ENCODE measurements at places on chromosomes 4 and X.

DNA sequence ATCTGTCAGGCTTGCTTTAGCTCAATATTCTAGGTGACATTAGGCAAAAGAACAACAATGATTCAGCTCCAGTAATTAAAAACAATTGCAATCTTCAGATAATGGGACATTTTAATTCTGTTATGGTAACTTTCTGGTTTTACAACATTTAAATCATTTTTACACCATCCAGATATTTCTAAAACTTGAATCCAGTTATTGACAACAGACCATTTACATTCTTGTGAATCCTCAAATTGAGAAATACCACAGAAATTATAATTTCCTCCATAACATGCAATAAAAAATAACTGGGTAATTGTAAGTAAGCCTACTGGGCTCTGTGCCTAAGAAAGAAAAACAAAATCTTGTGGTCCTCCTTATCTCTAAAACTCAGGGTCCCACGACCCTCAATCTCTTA is 195.0 kb upstream of the S100G start:
- DNase-seq = no peak

- peak; percentile 1 for DNase-seq
Observed at GRCh38 chr4:163606896-163607691, 112.6 kb downstream of the TMA16 start.

DNA sequence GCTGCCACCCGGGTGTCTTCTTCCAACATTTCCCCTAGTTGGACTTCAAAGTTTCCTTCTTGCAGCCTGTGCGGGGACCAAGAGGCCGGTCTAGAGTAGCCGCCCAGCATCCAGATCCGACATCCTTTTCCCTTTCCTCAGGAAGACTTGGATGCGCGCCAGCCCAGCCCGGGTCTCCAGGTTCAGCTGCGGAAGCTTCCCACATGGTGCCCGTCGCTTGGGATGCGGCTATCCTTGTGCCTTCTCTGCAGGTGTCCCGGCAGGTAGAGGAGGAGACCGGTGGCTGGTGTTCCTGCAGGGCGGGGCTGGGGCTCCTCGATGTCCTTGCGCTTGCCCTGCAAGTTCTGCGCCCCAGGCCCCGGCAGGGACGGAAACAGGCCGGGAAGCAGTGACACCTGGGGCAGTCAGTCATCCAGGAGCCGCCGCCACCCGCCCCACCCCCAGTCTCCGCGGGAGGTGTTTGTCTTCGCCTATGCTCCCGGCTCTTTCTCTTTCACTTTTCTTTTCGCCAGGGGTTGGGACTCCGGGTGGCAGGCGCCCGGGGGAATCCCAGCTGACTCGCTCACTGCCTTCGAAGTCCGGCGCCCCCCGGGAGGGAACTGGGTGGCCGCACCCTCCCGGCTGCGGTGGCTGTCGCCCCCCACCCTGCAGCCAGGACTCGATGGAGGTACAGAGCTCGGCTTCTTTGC is at the start of gene IL15:
Gene IL15, plus strand, starts transcription at position 502 of the 689 bp plus-strand sequence. CDS start 82,882 bp downstream, outside the sequence.
- peak; percentile 77 for DNase-seq

DNA sequence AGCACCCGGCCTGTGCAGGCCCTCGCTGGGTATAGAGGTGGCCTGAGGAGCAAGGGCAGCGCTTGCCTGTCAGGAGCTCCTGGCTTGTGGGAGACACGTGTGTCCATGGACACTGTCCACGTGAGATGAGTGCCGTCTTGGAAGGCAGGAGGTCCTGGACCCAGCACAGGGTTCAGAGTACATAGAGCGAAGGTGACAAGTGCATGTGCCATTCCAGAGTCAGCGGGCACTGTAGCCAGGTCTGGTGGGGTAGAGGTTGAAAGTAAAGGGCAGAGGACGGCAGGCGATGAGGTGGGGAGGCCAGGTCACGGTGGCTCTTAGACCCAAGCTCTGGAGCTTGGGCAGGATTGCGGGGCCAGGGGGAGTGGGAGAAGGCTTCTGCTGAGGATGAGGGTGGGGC is 28.4 kb upstream of the TADA2B start:
- DNase-seq = no peak

- DNase-seq = no peak
Observed at GRCh38 chr4:122131562-122132157, 20.5 kb upstream of the BLTP1 start.

GRCh38 chrX:130793975-130794374 is 109.0 kb downstream of the ENOX2 start:
- no peak for DNase-seq

DNA sequence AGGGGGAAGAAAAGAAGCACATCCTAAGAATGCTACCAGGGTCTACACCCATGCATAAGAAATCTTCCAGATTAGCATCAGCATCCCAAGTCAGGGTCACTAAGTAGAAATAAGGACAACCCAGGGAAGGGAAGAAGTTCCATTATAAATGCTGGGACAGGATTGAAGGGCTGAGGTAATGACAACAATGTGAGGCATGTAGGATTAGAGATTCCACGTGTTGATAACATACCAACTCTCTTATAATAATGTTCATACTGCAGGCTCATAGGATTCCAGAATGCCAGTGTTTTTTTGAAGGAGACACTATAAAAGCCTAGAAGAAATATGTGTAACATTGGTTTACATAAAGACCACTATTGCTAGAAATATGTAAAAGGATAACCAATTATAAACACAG is 201.2 kb downstream of the MID1IP1 start:
- no peak for DNase-seq

- no peak for DNase-seq
Observed at GRCh38 chr4:38109896-38110295, 149.7 kb downstream of the PTTG2 start.

GRCh38 chr4:118807659-118808058 is 28.3 kb downstream of the SEC24D start:
- no peak for DNase-seq

DNA sequence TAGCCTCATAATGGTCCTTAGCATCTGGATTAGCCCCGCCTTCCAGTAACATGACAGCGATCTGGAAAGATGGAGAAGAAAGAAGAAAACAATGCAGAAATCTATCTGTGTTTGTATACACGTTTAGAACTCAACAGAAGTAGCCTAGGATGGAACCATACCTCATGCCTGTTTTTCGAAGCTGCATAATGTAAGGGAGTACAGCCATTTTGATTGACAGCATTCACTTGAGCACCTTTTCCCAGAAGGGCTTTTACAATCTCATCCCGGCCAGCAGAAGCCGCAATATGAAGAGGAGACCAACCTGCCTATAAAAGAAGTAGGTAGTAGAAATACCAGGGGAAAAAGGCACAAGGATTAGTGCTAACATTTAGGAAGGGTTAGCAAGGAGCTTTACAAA is 3.5 kb downstream of the PSMD10 start:
- DNase-seq = no peak

DNA sequence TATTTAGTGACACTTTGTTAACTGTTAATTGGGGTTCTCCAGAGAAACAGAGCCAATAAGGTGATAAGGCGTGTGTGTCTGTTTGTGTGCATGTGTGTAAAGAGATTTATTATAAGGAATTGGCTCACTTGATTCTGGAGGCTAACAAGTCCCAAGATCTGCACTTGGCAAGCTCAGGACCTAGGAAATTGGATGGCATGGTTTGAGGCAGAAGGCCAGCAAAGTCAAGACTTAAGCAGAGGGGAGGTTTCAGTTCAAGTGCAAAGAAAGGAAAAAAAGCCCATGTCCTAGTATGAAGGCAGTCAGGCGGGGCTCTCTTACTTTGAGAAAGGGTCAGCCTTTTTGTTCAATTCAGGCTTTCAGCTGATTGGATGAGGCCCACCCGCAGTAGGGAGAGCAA is 314.1 kb downstream of the BMPR1B start:
- no peak for DNase-seq

DNA sequence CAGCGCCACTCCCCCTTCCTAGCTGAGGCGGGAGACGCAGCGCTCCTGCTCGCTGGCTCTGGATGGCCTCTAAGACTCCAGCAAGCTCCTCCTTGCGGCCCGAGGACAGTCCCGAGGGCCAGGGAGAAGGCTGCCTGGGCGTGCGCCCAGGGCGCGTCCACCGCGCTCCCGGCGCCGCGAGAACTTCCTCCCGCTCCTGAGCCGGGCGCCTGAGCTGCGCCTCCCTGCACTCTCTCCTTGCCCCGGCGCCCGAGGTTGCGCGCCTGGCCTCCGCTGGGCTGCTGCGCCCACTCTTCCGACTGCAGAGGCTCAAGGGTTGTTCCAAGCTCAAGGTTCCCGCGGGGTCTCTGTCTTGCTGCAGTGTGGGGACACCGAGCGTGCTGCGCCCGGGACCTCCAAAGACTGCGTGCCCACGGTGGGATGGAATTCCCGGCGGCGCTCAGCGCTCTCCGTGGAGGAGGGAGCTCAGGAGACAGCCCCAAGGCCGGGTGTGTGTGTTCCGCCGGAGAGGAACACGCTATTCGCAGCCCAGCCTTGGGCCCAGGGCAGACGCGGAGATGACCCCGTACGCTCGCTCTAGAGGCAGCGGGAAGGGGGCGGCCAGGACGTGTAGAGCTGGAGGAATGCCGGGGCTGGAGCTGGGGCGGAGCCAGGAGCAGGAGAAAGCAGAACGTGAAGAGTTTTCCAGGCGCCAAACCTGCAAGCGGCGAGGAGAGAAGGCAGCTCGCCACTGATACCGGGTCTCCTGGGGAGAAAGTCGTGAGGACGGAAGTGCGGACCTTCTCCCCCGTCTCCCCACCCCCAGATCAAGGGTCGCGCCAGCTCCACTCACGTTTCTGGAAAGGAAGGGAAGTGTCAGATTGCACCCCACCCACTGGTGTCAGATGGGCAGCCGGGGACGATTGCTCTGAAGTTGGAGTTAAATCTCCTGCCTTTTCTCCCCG is at the start of gene ARHGAP6:
Gene ARHGAP6, minus strand, starts transcription at position 753 of the 944 bp plus-strand sequence. CDS start 1,092 bp downstream, outside the sequence.
- peak; percentile 13 for DNase-seq

- DNase-seq = no peak
Observed at GRCh38 chr4:86963697-86964096, 28.9 kb downstream of the AFF1 start.

- DNase-seq = no peak
Observed at GRCh38 chr4:36325926-36326325, 44.5 kb downstream of the DTHD1 start.

GRCh38 chrX:11611965-11612364 is 53.8 kb downstream of the ARHGAP6 start:
- DNase-seq = no peak

DNA sequence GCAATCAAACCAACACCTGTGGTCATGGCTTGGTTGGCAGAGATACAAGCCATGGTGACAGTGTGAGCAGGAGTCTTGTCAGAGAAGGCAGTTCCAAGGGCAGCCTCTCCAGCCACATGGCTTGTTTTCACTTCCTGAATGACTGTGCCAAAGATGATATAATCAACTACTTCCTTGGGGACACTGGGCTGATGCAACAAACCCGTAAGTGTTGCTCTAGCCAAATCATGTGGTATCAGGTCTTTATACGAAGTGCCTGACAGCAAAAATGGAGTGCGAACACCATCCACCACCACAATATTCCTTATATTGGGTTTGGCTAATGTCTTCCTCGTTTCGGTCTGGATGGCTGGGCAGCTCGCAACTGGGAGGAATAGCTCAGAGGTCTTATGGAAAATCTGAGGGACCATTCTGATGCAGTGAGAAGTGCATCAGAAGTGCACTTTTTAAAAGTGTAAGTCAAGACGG is 922.0 kb downstream of the NLGN4X start:
- DNase-seq = no peak

GRCh38 chrX:107505223-107505622 is 55.8 kb downstream of the FRMPD3 start:
- no peak for DNase-seq

GRCh38 chr4:14335872-14336271 is 666.4 kb upstream of the CPEB2 start:
- DNase-seq = no peak

GRCh38 chrX:151386838-151387459 is 10.1 kb upstream of the VMA21 start:
- DNase-seq = no peak

DNA sequence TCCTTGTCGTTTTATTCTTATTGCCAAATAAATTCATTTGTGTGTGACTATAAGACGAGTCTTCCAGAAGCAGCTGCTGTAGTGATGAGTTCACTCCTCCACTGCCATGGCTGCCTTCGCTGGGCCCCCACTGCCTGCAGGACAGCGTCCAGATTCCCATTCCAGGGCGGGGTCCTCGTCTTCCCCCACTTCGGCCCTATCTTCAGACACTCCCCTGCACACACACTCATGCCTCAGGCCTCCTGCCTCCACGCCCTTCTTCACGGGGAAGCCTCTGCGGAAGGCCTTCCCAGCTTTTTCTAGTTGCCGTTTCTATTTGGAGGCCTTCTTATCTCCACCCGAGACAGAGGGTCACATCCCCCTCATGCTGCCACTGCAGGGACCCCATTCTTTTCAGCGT is 80.4 kb downstream of the SHROOM2 start:
- DNase-seq = no peak

GRCh38 chr4:14812101-14812500 is 190.2 kb upstream of the CPEB2 start:
- DNase-seq = no peak

DNA sequence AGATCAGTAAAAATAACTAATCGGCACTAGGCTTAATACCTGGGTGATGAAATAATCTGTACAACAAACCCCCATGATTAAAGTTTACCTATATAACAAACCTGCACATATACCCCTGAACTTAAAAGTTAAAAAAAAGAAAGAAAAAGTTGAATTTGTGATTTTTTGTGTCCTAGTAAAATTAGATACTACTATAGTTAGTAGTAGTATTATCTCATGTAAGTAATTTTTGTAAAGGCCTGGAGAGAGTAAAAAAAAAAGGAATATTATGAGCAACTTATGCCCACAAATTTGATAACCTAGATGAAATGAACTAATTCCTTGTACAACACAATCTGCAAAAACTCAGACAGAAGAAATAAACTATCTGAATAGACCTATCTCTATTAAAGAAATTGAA is 25.7 kb upstream of the SLC16A2 start:
- DNase-seq = no peak

- DNase-seq = peak; percentile 29
Observed at GRCh38 chrX:18424482-18425198, 768 bp upstream of the CDKL5 start.

GRCh38 chr4:110400086-110400485 is 75.9 kb upstream of the ENPEP start:
- no peak for DNase-seq

DNA sequence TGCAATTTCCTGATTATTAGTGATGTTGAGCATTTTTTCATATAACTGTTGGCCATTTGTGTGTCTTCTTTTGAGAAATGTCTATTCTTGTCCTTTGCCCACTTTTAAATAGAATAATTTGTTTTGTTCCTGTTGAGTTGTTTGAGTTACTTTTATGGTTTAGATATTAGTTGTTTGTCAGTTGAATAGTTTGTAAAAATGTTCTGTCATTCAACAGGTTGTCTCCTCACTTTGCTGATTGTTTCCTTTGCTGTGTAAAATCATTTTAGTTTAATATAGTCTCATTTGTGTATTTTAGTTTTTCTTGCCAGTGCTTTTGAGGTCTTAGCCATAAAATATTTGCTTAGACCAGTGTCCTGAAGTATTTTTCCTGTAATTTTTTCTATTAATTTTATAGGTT is 181.8 kb upstream of the GLRA2 start:
- no peak for DNase-seq

All from lung microvascular endothelial cell (primary cell).